Naive thymus-derived CD8-positive, alpha-beta T cell (primary cell): ENCODE measurements at places on chromosomes 7 and 10.

- DNase-seq, result no peak
These were observed 23.5 kb downstream of the ABLIM1 start for GRCh38 chr10:114634609-114634979.

- DNase-seq, result no peak
These were observed 12.7 kb upstream of the BNIP3 start for GRCh38 chr10:131994435-131994834.

- no peak for DNase-seq
These were observed 66.5 kb downstream of the ANLN start for GRCh38 chr7:36456138-36456537.

- no peak for DNase-seq
These were observed 251.9 kb downstream of the PRKG1 start for GRCh38 chr10:51326174-51326573.

- no peak for DNase-seq
These were observed 51.2 kb upstream of the CDK13 start for GRCh38 chr7:39898867-39899266.

- DNase-seq, result no peak
These were observed 397.8 kb downstream of the EXOC4 start for GRCh38 chr7:133650487-133651300.

DNA sequence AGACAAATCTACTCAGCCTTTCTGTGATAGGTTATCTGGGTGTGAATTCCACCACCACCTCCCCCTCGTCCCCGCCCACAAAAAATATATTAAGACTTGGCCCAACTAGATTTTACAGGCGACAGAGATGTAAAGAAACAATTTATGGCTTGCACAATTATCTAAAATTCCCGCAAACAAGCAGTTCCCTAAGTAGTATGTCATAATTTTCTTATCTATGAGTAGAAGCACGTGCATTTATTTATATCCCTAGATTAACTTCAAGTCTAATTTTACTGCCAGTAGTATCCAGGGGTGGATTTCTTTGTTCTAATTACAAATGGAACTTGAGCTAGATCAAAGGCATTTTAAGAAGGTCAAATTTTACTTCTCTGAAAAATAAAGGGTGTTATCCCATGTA is 1.7 kb downstream of the TSPAN12 start:
- no peak for DNase-seq

- no peak for DNase-seq
These were observed 42.2 kb upstream of the PDGFA start for GRCh38 chr7:561631-562373.

GRCh38 chr10:112793202-112793921 is 156.7 kb upstream of the TCF7L2 start:
- DNase-seq, result no peak
